Renal cortical epithelial cell (primary cell): ENCODE measurements at places on chromosomes 5 and 9. TPM values are rescaled to one million over a fixed set of nuclear protein-coding genes. Genes with fewer than 3 reads are reported as not detected.

GRCh38 chr5:74865256-74865803, 857 bp downstream of the FAM169A start:
- DNase-seq, result no peak

GRCh38 chr9:75639971-75640610, 250.4 kb upstream of the PCSK5 start:
- no peak for DNase-seq

- peak; percentile 66 for DNase-seq
These were observed 93.3 kb downstream of the LIFR start for GRCh38 chr5:38462976-38463633.

GRCh38 chr5:7991125-7991821, 122.3 kb downstream of the MTRR start:
- no peak for DNase-seq

- no peak for DNase-seq
These were observed 47.5 kb upstream of the PPARGC1B start for GRCh38 chr5:149682532-149683075.

The PCDHA11 gene
- 1.6 and 5.4 TPM in 2 replicates for total RNA-seq
